ENCODE measurements at places on chromosomes 2 and 18. TPM values are rescaled to one million over a fixed set of nuclear protein-coding genes. Genes with fewer than 3 reads are reported as not detected.

Gene CCDC141
- total RNA-seq = not detected

Gene SP140
- 2.0 TPM for total RNA-seq

Gene RNF103
- 6.7 TPM for total RNA-seq

Gene NT5C1B
- total RNA-seq = not detected

Gene PPM1B
- 33.1 TPM for total RNA-seq

Gene ZBTB14
- total RNA-seq = 11.7 TPM

Gene MFF
- total RNA-seq = 168 TPM

Gene ALPI
- not detected for total RNA-seq

Gene SLC4A5
- not detected for total RNA-seq

Gene ROCK2
- total RNA-seq = 21.8 TPM

Gene SERPINB7
- 15.7 TPM for total RNA-seq

Gene AGXT
- not detected for total RNA-seq

Gene SIX2
- 0.37 TPM for total RNA-seq

Gene GPR75
- 1.0 TPM for total RNA-seq

Gene SIGLEC15
- 8.6 TPM for total RNA-seq

Gene MC2R
- total RNA-seq = not detected

Data from M059J (cell line).